Activated CD4-positive, CD25-positive, alpha-beta regulatory T cell (primary cell): ENCODE measurements at places on chromosomes 7 and 10.

- DNase-seq = no peak
Observed at GRCh38 chr10:61845196-61845949, 56.1 kb upstream of the ARID5B start.

DNA sequence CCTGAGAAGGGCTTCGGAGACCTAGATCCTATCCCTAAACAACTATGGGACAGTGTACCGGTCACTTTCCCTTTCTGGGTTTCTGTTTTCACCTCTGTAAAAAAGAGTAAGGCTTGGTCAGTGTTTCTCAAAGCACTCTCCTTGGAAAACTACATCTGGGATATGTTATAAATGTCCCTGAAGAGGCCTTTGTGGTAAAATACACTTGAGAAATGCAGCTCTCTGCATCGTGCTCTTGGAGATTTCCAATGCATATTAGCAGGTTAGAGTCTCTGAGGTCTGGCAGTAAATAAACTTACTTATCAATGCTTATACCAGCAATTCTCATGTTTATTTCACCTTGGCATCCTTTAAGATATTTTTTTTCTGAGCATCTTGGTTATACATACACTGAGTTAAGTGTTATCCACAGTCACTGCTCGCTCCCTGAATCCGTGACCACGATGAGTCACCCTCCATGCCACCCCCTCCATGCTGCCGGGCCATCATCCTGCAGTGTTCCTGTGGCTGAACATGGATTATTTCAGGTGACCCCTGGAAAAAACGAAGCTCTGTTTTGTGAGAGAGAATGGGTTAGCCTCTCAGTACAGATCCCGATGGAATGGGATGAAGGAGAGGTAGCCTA lies 3.3 kb upstream of the TBXAS1 start:
- no peak for DNase-seq

DNA sequence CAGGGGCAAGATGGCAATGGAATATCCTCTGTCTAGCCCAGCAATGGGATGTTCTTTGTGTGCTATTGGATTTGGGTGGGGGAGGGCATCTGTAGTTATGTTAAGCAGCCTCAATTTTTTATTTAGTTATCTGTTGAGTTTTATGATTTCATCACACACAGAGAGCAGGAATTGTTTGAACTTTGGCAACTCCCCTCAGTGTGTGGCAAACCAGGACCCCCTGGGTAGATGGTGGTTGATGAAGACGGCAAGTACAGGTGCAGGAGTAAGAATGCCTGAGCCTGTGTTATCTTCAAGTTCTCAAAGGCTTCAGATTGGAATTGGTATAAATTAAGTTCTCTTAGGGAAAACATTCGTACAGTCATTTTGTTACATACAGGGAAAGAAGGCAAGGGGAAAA lies 142.4 kb upstream of the SAMD8 start:
- DNase-seq = no peak

- no peak for DNase-seq
Observed at GRCh38 chr7:41475801-41476459, 227.0 kb downstream of the INHBA start.

- DNase-seq = no peak
Observed at GRCh38 chr10:34587002-34587679, 228.0 kb downstream of the PARD3 start.

DNA sequence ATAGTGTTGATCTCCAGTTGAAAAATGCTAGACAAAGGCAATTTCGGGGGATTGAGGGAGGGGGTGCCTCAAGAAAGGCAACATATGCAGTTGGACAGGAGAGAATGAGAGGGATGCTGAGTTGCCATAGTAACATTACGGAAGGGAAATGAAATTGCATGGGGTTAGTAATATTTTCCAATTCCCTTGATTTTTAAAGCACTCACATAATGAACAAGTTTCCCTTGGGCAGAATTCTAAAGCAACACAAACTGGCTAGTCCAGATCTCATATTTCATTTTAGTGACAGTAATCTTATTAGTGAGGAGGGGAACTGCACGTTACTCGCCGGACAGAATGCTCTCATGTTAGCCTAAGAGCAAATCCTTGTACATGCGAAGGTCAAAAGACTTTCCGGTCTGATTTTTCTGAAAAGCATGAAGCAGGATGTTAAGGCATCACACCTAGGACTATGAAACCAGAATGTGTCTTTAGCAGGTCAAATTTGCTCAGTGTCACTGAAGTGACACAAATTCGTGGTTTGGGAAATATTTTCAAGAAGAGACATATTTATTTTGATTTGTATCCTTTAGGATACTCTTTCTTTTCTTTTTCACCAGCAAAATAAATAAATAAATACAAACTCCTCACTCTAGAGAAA lies 165.5 kb downstream of the ANK3 start:
- no peak for DNase-seq

DNA sequence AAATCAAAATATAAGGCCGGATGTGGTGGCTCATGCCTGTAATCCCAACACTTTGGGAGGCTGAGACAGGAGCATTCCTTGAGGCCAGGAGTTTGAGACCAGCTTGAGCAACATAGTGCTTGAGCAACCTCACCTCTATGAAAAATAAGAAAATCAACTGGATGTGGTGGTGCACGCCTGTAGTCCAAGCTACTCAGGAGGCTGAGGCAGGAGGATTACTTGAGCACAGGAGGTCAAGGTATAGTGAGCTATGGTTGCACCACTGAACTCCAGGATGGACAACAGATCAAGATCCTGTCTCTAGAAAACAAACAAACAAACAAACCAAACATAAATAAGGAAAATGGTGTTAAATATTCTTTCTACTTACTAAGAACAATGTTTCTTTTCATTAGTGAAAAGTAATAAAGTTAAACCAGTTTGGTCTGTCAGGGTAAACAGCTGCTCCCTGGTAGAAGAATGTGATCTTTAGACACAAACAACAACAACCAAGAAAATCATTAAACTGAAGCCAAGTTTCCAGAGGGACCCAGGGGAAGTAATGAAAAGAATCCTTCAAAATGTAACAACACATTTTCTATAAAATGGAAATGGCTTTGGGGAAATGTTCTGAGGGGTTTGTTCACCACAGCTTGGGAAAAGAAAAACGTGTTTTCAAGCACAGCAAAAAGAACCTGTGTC lies 17.5 kb upstream of the BAG3 start:
- no peak for DNase-seq

GRCh38 chr10:9081253-9081652 lies 1026.8 kb downstream of the GATA3 start:
- no peak for DNase-seq

DNA sequence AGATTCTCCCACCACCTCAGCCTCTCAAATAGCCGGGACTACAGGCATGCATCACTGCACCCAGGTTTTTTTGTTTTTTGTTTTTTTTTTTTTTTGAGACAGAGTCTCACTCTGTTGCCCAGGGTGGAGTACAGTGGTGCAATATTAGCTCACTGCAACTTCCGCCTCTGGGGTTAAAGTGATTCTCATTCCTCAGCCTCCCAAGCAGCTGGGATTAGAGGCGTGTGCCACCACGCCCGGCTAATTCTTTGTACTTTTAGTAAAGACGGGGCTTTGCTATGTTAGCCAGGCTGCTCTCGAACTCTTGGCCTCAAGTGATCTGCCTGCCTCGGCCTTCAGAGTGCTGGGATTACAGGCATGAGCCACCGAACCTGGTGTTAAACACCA lies 107.5 kb upstream of the KIF5B start:
- no peak for DNase-seq

DNA sequence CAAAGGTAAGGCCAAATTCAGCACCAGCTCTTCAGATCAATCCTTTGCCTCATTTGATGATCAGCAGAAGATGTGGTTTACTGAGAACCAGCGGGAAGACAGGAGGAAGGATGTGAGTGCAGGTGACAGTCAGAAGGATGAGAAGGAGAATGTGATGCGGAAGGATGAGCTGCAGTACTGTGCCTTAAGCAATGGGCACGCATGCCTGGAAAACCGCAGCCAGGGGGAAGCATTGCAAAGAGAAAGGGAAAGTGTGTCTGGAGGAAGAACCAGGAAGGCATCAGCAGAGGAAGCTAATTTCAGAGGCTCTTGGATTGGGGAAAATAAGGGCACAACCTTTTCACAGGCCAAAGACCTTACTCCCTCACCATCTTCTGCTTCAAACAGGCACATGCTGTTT lies 25.7 kb downstream of the C10orf71 start:
- no peak for DNase-seq

DNA sequence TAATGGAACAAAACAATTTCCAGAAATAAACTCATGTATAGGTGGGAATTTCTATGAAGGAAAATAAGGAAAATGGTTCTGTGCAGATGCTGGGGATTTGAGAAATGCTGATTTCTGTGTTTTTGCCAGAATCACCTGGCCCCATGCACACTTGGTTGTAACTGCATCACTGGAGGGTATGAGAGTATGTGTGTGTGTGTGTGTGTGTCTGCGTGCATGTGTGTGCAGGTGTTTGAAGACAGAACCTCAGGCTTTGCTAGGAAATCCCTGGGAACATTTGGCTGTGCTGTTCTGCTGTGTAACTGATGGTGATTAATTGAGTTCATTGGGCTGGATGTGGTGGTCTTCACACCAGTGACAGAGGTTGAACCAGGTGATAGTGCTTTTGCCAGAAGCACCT lies 141.6 kb downstream of the CAMK1D start:
- no peak for DNase-seq

GRCh38 chr7:133489906-133490305 lies 237.0 kb downstream of the EXOC4 start:
- no peak for DNase-seq

- no peak for DNase-seq
Observed at GRCh38 chr7:19915596-19915995, 142.2 kb upstream of the TMEM196 start.

DNA sequence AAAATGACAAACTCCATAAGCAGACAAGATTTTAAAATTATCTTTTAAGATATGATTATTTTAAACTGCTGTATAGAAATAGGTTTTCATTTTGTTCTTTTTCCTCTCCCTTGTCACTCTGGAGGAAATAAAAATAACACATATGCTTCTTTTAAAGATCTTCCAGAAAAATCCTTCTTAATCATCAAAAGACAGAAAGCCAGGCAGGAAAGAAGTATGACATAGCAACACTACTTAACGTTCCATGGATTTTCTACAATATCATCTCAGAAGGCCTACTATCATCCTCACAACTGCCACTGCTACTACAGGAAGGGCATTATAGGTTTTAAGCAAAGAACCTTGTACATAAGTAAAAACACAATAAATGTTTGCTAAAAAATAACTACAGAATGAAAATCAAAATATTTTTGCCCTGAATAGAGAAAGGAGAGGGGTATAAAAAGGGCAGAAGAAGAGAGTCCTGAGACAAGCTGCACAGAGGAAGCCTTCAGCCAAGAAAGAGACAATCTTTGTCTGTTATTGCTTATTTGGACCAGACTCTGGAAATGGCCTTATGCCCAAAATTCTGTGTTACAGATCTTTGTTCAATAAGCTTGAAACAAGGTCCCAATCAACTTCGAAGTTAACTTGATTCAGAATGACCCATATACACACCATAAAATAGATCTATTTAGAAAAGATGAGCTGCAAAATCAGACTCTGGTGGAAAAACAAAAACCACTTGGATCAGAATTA lies 67.8 kb downstream of the ABI1 start:
- no peak for DNase-seq

GRCh38 chr10:95513941-95514392 lies 47.2 kb downstream of the SORBS1 start:
- no peak for DNase-seq

DNA sequence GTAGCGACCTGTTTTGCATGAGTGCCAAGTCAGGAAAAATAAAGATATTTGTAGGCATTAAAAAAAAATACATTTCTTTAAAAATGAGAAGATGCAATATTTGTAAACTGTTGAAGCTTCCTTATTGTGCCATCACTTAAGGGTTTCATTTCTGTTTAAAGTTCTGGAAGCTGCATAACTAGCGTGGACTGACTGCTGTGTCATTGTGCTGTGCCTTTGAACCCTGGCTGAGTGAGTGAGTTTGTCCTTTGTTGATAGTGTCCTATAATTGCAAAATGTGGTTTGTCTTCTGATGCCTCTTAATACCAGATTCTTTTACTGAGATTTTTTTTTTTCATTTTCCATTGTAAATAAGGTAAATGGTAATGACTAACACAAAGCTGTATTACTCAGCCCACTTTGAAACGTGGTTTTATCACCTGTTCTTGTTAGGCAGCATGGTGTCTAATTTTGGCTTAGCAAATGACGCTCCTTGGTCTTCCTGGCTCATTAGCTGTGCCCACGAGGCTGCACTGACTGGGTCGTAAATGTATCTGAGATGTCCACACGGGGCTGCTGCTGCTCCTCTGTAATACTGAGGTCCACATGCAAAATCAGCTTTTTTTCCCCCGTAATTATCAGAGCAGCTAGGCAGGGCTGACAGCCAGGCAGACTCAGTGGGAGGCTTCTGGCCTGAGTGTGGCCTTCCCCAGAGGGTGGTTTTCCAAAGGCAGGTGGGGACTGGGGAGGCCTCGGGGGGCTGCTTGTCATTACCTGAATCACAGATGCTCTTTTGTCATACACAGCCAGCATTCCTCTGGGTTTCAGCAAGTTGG lies 14.8 kb downstream of the ZSCAN25 start:
- no peak for DNase-seq

DNA sequence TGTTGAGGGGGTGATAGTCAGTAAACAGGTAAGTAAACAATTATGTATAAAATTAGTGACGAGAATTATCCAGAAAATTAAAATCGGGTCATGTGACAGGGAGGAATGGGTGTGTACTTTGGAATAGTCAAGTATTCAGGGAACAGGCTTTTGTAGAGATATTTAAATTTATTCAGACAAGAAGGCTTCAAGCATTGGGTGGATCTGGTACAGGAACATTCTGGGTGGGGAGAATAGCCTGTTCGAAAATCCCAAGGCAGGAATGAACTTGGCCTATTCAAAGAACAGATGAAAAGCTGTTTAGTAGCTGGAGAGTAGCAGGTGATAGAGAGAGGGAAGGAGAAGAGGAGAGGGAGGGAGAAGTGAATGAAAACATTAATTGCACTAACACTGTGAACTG lies 448.9 kb upstream of the FZD8 start:
- DNase-seq = no peak

GRCh38 chr10:26626066-26626465 lies 71.4 kb upstream of the PDSS1 start:
- DNase-seq = no peak

GRCh38 chr10:11141571-11142091 lies 124.0 kb downstream of the CELF2 start:
- DNase-seq = no peak

GRCh38 chr10:102641402-102641801 lies 2.9 kb upstream of the TRIM8 start:
- no peak for DNase-seq

DNA sequence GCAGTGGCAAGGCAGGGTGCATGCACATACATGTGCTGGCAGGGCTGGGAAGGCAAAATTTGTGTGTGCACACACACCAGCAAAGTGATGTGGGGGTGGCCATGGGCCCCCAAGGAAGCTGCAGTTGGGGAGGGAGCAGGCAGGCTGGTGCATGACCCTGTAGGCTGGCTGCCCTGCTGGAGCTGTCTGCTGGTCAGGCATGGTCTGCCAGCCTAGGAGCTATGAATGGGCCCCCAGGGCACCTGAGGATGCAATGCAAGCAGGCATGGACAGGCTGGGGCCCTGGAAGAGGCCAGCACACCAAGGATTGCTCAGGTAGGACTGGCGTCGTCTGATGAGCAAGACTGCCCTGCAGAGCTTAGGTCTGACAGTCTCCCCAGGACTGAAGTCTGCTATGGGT lies 18.2 kb upstream of the PPP1R3A start:
- no peak for DNase-seq
